Suppressor macrophage treated with lipopolysaccharide for 1 hour (primary cell): ENCODE measurements at places on chromosomes 2 and 18.

- DNase-seq: no peak
Measured at GRCh38 chr2:128547667-128548066, 229.0 kb upstream of the HS6ST1 start.

DNA sequence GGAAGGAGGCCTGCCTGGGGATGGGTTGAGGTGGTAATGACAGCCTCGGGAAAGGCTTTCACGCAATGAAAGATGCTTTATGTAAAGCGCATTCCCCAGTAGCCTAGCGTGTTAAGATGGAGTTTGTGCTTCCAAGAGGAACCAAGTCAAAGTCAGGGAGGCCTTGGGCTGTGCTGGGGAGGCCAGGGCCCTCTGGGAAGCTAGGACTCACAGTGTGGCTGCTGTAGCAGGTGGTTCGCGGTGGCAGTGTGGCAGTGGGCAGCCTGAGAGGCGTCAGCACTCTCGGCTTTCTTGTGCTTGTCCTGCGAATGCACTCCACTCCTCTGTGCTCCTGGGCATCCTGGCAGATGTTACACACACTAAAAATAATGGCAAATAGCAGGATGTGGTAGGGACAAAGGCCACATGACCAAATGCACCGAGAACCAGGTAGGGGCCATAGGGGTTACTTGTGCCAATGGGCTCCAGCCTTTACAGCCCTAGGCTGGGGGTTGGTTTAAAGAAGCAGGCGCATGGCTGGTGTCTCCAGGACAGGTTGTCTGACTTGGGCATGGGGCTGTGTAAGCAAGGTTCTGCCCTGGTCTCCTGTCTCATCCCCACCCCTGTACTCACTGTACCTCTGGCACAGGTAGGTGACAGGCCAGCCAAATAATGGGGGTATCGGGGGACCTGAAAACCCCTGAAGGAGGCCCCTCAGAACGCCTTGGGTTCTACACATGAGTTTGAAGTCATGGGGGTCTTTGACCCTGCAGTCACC is 154.4 kb upstream of the TWIST2 start:
- DNase-seq: no peak

DNA sequence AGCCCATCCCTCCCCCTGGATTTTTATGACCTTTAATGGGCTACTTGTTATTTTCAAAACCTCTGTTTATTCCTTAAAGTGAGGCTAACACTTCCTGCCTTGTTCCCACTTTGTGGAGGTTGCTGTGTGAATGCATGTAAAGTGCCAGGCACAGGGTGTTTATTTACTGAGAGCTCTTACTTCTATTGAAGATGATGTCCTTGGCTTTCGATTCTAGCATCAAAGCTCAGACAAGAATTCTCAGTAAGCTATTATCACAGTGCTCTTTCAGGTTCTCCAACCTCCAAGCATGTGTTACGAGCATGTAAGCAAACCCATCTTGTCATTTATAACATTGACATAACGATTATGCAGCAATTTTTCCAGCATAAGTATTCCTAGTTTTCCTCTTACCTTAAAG is 44.2 kb downstream of the DPYSL5 start:
- no peak for DNase-seq

- DNase-seq: peak; percentile 6
Measured at GRCh38 chr2:162475661-162476060, 131.7 kb downstream of the GCA start.

- no peak for DNase-seq
Measured at GRCh38 chr2:10132596-10132995, 10.1 kb downstream of the RRM2 start.

DNA sequence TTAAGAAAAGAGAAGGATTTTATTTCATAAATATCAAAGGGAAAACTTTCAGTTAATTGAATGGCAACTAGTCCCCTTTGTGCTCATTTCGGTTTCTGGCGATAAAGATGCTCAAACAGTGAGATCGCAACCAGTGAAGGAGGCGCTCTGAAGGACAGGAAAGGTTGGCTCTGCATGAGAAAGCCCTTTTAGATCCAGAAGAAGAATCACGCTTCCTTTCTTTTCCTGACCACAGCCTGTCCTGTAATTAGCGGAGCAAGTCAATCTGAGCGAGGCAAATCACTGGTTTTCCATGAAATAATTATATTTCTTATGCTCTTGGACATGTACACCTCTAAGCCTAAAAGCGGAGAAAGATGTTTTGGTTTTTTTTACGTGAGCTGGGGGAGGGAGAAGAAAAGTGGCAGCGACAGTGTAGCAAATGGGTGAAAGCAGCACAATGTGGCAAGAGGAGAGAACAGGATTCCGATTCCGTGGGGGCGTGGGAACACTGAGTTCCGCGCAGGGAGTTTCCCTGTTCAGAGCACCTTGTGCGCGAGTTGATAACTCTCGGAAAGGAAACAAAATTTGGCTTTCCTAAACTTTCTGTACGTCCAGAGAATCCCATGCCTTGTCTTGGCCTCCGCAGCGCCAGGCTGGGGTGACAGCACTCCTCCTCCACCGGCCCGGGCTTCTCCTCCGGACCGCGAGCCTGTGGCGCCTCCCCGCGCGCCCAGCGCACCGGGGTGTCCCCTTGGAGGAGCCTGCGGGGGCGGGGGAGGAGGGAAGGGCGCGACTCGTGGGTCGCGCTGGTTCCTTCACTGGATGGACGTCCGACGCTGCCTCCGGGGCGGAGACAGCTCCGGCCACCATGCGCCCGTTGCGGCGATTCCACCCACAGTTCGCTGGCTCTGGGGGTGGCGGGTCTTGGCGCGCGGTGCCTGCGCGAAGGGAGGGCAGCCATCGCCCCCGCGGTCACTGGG is 620 bp upstream of the SLC9A2 start:
- peak; percentile 88 for DNase-seq

- peak; percentile 3 for DNase-seq
Measured at GRCh38 chr2:228048838-228049490, 132.5 kb downstream of the SPHKAP start.

- DNase-seq: no peak
Measured at GRCh38 chr2:152254486-152254885, 78.9 kb upstream of the STAM2 start.

- DNase-seq: no peak
Measured at GRCh38 chr2:234814374-234814773, 137.4 kb upstream of the SH3BP4 start.

DNA sequence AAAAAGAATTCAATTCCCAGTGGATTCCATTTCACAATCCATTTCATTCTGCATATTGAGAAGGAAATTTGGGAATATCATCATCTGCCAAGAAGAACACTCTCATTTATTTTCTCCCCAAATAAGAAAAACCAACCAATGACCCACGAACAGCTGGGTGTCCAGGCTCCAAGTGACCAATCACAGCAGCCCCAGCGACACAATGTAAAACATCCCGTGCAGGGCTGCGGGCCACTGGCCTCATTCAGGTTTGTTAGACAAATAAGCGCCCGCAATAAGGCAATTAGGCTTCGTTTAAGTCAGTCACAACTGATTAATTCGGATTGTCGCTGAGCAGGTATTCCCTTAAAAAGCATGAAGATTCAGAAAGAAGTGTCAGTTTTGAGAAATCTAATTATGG is 378.6 kb downstream of the EIPR1 start:
- DNase-seq: no peak

GRCh38 chr18:77517901-77518300 is 268.3 kb downstream of the GALR1 start:
- DNase-seq: no peak

DNA sequence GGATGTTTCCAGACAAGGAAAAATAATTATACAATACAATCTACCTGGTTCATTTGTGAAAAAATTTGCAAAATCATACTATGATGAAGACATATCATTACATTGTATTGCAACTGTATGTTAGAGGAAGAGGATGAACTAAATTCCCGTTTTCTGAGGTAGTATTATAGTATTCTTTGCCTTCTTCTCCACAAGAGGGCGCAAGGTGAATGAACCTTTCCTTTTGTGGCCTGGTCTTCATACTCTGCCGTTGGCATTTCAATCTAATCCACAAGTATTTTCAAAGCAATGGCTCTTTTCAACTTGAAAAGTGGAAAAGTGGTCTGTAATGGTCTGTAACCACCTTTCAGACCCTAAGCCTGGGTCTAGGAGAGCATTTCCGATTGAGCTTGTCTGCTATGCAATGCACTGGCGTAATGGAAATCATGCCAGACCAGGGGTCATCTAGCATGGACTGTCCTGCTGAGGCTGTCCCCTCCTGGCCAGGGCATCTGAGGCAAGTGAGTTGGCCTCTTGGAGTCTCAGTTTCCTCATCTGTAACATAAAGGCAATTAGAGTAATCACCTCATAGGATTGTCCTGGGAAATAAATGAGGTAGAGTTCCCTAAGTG is 30.8 kb upstream of the ZNF396 start:
- peak; percentile 84 for DNase-seq

DNA sequence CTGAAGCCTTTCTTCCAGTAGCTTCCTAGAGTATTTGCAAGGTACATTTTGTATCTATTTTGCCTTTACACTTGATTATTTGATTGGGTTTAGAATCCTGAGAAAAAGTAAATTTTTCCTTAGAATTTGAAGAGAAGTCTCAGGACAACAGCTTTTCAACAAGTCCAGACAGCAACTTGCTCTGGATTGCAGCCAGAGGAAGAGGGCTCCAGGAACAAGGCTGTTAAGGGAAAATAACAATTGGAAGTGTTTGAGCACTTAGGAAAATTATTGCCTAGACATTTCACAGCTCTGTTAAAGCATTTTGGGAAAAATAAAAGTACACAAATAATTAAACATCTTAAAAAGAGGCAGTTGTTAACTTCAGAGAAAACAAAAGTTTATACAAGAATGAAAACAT is 58.3 kb upstream of the RAPGEF4 start:
- DNase-seq: no peak

GRCh38 chr2:223944166-223944702 is 901 bp downstream of the WDFY1 start:
- DNase-seq: peak; percentile 57

GRCh38 chr2:10185046-10185445 is 62.5 kb downstream of the RRM2 start:
- DNase-seq: no peak

DNA sequence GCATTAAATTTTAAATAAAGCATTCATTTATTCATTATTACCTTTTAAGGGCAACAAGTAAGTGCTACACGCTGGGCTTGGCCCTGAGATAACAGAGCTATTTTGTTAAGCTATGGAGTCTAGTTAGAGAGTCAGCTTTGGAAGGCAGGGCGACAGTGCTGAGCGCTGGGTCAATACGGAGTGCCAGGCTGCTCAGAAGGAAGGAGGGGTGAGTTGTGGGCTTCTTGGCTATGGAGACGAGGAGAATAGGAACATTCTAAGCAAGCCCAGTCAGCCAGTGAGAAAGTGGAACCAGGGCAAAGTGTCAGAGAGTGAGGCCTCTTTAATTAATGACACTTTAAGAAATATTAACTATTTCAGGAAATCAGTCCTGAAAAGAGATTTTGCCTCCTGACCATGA is 288.4 kb downstream of the LRRTM1 start:
- DNase-seq: no peak

- no peak for DNase-seq
Measured at GRCh38 chr2:168986398-168986943, 44.7 kb downstream of the ABCB11 start.

- DNase-seq: no peak
Measured at GRCh38 chr2:229154381-229154780, 116.7 kb downstream of the PID1 start.

- DNase-seq: no peak
Measured at GRCh38 chr2:17798338-17798737, 17.9 kb upstream of the MSGN1 start.

- no peak for DNase-seq
Measured at GRCh38 chr18:40413160-40413559, 1541.9 kb upstream of the PIK3C3 start.

- DNase-seq: no peak
Measured at GRCh38 chr2:10184421-10184820, 61.9 kb downstream of the RRM2 start.
